ENCODE measurements at places on chromosomes 12 and 14.

DNA sequence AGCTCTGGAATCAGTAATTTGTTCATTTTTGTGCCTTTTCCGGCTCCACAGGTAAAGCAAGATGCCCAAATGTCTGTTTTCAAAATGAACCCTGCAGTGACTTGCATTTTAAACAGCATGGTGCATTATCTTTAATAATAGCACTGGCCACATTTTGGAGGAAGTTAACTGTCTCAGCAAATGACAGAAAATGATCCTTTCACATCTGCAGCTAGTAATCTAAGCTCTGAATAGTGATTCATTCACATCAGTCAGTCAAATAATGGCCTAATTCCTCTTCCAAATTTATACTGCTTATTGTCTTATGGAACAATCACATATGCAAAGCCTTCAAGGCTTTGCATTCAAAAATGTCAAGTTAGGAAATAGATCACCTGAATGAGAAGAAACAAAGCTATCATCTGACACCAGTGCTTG lies 75.6 kb downstream of the PPM1H start:
- no peak for DNase-seq

DNA sequence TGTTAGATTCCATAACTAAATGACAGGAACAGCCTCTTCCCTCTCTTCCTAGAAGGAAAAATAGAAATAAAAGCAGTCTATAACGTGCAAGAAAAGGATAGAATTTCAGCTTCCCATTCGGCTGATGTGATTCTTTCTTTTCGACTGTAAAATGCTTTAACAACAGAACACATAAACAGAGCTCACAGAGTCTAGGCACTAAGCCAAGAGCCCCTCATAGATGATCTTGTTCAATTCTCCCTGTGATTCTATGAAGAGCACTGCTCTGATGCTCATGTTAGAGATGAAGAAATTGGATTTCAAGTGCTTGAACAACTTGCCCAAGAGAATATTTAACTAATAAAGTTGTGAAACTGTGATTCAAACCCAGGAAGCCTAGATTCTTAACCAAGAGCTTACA lies 232.7 kb downstream of the RPAP3 start:
- no peak for DNase-seq

DNA sequence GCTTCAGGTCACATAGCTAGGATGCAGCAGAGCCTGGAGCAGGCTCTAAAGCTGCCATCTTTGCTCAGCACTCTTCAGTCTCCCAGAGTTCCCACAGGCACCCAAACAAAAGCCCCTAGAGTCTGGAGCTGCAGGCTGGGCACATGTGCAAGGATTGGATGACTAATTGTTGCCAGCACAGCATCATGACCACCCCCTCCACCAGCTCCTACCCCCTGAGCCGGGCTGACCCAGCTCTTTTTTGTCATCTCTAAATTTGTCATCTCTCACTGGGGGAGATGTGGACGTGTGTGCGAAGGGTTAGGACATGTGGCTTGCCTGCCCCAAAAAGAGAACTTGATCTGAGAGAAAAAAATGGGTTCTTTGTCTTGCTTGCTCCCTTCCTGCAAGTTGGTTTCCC lies 4.3 kb upstream of the MMP19 start:
- no peak for DNase-seq

DNA sequence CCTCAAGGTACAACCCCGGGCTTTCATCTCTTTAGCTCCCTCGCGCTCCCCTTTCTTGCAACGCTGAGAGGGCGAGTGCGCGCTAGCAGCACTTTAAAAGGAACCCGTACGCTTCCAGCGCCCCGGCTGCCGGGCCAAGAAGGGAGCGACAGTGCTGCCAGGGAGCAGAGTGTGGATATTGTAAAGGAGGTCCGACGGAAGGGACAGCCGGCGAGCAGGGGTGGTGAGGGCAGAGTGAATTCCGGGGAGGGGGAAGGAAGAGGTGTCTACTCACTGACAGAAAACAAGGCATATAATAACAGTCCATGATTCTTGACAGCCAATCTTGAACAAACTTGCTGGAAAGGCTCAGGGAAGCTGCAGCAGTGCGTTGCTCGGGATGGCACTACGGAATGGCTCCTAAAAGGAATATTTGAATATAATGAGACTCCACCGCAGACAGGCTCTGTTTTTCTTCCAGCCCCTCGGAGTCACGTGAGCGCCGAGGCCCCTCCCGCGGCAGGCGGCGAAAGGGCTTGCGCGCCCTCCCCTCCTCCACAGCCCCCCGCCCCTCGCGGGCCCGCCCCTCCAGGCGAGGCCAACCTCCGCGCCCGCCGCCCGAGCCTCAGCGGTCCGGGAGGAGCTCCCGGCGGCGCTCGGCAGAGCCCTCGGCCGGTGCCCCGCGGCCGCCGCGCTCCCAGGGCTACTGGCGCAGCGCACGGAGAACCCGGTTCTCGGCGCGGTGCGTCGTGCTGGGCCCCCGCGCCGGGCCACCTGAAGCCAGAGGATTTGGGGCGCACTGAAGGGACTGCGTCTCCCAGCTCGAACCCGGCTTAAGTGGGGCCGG lies 3.4 kb downstream of the BMP4 start:
- no peak for DNase-seq

- DNase-seq: no peak
Measured at GRCh38 chr14:100786131-100786530, 39.8 kb upstream of the MEG3 start.

DNA sequence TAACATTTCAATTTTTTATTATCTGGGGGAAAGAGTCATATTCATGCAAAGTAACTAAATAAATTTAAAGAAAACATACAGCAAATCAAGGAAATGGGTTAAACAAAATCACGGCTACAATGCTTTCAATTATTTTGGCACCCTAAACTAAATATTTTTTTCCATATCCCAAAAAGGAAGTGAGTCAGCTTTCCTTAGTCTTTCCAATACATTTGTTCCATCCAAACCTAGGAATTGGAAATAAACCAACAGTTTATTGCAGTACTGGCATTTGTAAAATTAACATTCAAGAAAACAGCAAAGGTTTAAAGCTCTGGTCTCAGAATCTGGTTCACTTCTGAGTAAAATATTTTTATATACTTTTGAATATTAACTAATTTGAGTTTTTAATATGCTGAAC lies 89.2 kb downstream of the BCL2L14 start:
- no peak for DNase-seq

- no peak for DNase-seq
Measured at GRCh38 chr14:76729258-76729657, 32.0 kb upstream of the VASH1 start.
